ENCODE measurements at places on chromosomes 7 and 10. TPM values are rescaled to one million over a fixed set of nuclear protein-coding genes. Genes with fewer than 3 reads are reported as not detected.

GRCh38 chr10:50618624-50619023 lies 5.1 kb downstream of the SGMS1 start:
- no peak for DNase-seq

DNA sequence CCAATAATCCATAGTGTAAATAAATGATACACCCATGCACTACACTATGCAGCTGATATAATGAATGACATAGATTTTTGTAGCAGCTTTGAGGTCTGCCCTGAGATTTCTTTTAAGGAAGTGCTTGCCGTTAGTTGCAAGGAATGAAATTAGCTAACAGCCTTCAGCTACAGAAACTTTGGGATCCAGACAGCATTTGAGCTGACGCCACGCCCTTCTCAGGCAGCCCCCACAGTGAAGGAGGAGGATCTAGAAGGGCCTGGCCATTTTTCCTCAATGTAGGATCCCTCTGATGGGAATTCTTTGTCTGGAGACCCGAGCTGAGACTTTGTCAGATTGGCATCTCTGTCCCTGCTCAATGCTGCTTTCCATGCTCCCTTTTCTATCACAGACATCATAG lies 6.1 kb upstream of the PDK4 start:
- no peak for DNase-seq

- DNase-seq, result peak; percentile 26
Measured at GRCh38 chr7:74405191-74405898, 48.4 kb upstream of the GTF2IRD1 start.

GRCh38 chr10:34905200-34905927 lies 90.3 kb upstream of the PARD3 start:
- peak; percentile 39 for DNase-seq

DNA sequence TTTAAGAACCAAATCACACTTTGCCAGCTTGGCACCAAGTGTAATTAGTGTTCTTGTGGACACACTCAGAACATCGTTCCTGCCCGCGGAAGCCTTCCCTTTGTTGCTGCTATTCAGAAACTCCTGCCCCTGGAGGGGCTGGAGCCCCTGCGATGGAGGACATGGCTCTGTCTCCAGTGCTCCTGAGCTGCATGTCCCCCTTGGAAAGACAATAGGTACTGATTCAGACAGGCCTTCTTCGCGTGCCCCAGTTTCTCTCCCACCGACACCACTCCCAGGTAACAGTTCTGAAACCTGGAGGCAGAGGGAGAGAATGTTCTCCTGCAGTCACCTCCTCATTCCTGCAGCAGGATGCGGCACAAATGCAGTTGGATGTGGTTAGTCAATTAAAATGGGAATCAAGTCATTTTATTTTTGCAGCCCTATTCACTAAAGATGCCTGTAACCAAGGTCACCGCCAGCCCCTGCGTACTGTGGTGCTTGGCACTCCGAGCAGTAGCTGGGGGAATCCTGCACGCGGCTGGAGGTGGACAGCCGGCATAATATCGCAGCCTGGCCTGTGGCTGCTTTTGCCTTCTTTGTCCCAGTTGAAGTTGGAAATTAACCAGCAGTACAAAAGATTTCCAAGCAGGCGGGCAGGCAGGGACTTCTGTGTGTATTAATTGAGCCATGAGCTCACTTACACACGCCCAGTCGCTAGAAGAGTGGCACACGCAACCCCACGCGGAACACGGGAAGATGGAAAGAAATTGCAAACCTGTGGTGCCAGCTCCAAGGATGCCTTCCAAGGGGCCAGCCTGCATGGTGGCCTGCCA lies 205.7 kb downstream of the EBF3 start:
- no peak for DNase-seq

DNA sequence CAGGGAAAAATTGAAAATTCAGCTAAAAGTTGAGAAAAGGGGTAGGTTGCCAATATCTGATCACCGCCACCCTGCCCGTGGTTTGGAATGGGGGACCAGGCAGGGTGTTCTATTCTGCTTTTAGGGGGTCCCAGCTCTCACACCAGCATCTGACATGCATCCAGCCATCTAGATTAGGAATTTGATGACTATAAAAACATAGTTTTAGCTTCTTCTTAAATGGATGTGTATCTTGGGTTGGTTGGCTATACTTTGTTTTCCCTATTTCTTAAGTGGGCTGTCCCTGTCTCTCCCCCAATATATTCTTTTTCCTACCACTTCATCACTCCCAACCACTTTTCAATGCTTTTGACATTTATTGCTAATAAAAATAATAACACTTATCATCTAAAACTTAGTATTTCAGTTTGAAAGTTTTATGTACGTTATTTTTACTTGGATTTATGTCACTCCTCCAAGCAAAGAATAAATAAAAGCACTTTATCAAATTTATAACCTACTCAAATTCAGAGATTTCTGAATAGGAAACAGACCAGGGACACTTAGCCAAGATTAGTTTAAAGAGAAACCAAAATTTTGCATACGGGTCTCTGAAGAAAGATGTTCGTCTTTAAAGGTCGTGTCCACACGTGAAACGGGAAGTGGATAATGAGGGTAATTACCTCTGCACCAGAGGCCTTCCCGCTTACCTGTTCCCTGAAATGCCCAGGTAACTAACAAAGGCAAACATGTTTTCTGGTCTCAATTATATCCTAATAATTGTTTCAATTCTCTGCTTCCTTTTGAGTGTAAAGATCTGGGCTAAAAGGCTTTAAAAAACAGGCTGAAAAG lies 233.2 kb upstream of the AUTS2 start:
- DNase-seq, result no peak

DNA sequence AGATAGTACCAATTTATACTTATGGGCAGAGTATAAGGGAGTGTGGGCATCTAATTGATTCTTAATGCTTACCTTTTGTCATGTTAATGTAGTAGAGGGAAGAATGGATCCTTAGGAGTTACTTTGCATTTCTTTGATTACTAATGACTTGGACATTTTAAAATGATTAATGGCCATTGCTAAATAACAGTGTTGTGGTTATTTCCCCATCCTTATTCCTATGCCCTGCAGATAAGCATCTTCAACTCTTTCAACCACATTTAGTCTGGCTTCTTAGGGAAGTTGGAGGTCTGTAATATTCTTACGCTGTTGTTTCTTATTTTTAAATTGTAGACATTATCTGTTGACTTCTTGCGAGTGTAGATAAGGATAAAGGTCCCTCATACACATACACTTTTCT lies 37.2 kb downstream of the KAT6B start:
- no peak for DNase-seq

GRCh38 chr10:133298466-133298865 lies 10.2 kb downstream of the TUBGCP2 start:
- no peak for DNase-seq

DNA sequence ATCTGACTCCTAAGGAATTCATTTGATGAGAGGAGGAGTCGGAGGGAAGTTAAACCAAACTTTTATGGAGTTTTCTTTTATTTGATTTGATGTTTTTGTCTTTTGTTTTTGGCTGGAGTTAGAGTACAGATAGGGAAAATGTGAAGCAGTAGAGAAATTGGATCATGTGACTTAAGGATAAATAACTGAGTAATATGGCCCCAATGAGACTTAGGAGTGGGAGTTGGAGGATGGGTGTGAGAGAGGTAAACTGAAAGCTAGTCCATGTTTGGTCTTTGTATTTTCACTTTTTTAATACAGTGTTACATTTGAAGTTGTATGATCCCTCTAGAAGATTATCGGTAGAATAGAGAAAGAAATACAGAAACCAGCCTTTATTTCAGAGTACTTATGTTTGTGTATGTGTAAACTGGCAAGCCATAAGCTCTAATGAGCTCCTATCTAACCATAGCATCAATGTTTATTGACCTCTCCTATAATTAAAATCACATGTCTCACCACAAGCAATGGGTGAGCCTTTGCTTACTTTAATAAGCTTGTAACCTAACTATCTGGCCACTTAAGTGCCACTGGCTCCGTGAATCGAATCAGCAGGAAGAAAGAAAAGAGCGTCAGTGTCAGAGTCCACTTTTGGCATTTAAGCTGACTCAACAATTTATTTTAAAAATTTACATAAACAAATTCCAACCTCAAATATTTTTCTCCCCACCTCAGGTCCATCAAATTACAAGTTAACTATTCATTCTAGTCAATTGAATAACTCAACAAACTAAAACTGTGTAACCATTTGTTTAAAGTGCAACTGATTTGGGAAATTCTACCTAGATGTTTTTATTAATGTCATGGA lies 113.8 kb downstream of the EPDR1 start:
- no peak for DNase-seq

GRCh38 chr7:48042216-48042615 lies 6.9 kb downstream of the C7orf57 start:
- no peak for DNase-seq

GRCh38 chr7:3106361-3106826 lies 62.7 kb upstream of the CARD11 start:
- no peak for DNase-seq

- DNase-seq, result no peak
Measured at GRCh38 chr7:152362128-152362926, 73.5 kb downstream of the KMT2C start.

- no peak for DNase-seq
Measured at GRCh38 chr7:1709900-1710299, 39.8 kb downstream of the ELFN1 start.

- DNase-seq, result no peak
Measured at GRCh38 chr10:52623761-52624160, 148.8 kb downstream of the MBL2 start.

DNA sequence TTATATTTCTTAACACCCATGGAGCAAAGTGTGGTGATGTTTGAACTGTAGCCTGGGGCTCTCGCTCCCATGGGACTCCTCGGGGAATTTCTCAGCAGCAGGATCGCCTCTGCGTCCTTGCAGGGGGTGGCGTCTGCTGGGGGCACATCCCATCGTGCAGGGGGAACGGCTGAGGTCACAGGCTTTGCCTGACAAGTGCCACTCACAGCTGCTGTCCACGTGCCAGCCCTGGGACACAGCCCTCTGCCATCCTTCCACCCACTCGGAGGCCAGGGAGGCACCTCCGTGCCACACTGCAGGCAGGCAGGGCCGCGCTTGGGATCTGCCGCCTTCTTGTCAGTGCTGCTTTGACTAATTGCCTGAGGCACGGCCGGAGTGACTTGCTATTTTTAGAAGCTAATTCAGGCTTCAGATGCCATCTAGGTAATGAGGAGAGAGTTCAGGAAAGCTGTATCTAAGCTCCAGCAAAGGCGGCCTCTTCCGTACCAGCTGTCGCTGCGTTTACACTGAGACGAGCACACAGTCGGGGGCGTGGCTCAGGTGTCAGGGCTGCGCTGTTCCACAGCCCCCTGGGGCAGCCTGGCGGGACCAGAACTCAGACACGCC lies 45.7 kb downstream of the PITRM1 start:
- DNase-seq, result no peak

DNA sequence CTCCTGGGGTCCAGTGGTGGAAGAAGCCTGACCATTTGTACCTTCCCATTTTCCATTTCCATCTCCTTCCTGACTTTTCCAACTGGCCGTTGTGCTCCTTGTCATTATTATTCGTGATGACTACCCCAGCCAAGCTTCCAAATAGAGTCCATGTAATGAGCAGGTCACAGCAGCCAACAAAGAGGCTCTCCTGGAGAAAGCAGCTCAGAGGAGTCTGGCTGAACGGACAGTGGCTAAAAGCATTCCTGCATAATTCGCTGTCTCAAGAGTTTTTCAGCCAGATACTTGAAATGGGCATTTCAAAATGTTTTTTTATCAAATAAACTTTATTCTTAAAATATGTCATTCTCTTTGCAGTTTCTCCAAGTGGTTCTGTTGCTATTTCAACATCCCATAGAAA lies 458.6 kb downstream of the INHBA start:
- DNase-seq, result no peak

GRCh38 chr10:118543714-118544400 lies 51.6 kb downstream of the PRLHR start:
- DNase-seq, result peak; percentile 43

GRCh38 chr7:137804836-137805235 lies 41.9 kb downstream of the DGKI start:
- no peak for DNase-seq

GRCh38 chr7:2393706-2394105 lies 9.7 kb upstream of the CHST12 start:
- no peak for DNase-seq

DNA sequence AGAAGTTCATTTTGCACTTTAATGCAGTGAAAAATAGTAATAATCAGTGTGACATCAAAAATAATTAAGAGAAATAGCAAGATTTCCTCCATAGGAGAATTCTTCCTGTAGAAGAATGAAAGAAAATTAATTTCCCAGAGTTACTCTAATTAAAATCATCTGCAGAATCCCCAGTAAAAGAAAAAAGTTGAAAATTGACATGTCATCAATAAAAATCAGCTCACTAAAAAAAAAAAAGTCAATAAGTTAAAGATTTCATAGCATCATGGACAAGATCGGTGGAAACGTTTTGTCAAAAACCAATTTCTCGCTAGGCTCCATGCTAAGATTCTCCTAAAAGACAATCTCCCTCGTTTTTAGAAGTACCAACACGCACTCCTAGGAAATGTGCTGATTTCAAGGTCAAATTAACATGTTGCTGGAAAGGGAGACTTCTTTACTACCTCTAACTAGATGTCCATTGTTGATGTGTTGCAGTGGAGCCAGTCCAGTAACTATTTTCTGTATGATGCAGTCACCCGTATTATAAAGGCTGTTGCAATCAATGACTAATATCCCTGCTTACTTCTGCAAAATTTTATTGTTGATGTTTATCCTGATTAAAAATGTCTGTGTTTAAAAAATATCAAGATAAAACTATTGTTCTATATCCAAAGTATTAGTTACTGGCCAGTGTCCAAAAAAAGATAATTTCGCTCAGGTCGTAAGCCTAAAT lies 591.9 kb upstream of the MGMT start:
- DNase-seq, result no peak

GRCh38 chr10:4202938-4203337 lies 417.9 kb upstream of the KLF6 start:
- no peak for DNase-seq

DNA sequence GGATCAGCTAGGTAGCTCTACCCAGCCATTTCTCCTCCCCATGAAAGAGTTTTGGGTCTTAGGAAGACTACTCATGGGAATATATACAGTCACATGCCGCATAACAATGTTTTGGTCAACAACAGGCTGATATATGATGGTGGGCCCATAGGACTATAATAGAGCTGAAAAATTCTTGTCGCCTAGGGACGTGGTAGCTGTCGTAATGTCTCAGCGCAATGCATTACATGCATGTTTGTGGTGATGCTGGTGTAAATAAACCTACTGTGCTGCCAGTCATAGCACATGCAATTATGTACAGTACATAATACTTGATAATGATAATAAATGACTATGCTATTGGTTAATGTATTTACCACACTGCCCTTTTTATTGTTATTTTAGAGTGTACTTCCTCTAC lies 78.2 kb upstream of the DLX6 start:
- no peak for DNase-seq

MUC12 gene
- 3.8 TPM for total RNA-seq

MTERF1 gene
- 16.9 TPM for total RNA-seq

NPFFR1 gene
- total RNA-seq, result 0.05 TPM

GDF10 gene
- not detected for total RNA-seq

SLC25A40 gene
- total RNA-seq, result 33.5 TPM

ANXA8 gene
- 172 TPM for total RNA-seq

ADAM8 gene
- 18.3 TPM for total RNA-seq

GNAI1 gene
- total RNA-seq, result 16.8 TPM

CDNF gene
- 0.48 TPM for total RNA-seq

WDR86 gene
- 12.4 TPM for total RNA-seq

IFIT1 gene
- total RNA-seq, result 3.4 TPM
